ENCODE measurements at places on chromosomes 5 and 9.

DNA sequence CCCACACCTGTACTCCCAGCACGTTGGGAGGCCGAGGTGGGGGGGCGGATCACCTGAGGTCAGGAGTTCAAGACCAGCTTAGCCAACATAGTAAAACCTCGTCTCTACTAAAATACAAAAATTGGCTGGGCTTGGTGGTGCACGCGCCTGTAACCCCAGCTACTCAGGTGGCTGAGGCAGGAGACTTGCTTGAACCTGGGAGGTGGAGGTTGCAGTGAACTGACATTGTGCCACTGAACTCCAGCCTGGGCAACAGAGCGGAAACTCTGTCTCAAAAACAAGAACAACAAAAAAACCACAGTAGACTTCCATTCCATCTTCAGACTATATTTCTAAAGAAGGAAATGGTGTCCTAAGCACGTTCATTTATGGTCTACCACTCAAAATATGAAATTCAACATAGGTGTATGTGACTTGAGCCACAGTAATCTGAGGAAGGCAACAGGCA lies 14.2 kb upstream of the SERINC5 start:
- DNase-seq: no peak

DNA sequence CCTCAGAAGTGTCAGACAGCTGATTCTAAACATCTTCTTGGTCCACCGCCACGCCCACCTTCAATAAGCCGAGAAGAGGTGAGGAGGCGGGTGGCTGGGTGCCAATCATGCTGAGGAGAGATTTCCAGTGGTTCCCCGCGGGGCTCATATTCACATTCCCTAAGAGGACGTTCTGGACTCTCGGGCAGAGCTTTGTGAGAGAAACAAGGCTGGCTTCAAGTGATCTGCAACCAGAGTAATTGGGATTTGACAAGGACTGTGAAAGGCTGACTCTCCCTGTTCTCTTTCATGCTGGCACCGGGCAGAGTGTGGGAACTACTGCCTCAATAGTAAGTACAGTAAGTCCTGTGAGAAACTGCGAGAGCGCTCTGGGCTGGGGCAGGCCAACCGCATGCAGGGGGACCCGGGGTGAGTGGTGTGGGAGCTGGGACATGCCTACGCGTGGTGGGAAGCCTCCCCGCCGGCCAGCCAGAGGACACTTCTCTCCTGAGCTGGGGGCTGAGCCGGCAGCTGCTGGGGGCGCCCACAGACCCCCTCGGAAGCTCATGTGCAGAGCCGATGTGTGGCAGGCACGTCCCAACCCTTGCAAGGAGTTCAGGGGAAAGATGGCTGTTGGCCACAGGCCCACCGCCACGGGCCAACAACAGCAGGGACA lies 110.9 kb downstream of the LIFR start:
- no peak for DNase-seq

DNA sequence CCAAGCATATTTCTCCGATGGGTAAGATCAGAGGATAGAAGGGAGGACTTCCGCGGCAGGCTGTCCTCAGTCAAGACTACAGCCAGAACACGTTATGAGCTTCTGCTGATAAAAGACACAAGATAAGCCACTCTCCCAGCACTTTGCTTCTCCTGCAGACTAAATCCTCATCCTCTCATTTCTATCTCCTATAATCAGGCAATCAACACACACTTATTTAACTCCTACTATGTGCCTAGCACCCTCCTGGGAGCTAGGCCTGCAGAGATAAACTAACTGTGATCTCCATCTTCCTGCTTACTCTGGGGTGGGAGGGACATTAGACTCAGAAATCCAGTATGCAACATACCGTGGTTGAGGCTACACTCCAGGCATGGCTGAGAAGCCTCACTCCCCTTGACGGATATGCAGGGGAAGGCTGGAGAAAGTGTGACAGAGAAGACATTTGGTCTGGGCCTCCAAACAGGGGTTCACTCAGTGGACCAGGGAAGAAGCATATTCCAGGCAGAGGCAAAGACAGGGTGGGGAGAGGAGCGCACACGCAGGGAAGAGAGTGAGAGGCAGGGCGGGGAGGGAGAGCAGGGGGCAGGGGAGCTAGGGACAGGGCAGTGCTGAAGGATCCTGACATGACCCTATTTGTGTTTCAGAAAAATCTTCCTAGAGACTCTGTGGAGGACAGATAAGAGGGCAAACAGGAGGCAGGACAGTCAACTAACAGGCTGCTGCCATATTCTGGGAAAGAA lies 274.1 kb downstream of the DENND1A start:
- no peak for DNase-seq

DNA sequence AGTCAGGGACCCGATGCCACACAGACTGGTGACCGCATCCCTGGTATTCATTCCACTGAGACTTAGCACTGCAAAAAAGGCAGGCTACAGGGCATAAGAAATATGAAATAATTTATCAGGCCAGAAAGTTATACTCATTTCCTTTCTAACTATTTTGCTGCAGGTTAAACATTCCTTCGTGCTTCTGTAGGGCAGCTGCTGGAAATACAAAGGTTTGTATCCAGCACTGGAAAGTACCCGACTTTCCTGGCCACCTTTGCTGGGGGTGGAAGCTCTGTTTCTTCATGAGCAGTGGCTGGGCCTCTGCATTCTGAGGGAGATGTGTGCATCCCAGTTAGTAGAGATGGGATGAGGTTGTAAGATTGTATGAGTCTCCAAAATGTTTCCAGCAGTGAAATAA lies 478.6 kb upstream of the WWC1 start:
- no peak for DNase-seq

DNA sequence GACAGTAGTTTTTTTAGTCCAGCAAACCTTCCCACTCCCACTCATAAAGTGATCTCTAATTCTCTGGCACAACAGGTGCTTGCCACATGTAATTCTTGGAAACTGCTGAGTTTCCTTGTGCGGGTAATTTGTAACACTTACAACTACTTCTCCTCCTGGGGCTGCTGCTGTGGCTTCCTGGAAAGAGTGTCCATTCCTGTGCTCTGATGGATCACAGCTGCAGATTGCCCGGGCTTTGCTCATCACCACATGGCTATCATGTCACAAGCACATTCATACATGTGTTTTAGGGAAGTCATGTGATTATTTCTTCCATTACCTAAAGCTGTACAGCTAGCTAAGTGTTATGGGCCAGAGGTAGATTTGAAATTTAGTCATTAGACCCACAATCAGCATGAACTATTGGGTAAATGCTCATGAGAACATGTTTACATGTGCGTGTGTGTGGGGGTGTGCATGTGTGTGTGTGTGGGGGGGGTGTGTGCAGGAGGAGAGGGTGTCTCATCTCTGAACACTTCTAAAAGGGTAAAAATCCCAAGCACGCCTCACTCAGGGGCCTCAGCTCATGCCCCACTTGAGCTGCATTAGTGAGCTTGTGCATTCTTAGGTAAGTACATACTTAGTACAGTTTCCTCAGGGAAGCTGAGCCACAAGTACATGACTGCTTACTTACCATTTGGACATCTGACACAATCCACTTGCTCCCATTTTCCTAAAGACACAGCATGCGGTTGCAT lies 118.1 kb upstream of the CCDC112 start:
- no peak for DNase-seq

DNA sequence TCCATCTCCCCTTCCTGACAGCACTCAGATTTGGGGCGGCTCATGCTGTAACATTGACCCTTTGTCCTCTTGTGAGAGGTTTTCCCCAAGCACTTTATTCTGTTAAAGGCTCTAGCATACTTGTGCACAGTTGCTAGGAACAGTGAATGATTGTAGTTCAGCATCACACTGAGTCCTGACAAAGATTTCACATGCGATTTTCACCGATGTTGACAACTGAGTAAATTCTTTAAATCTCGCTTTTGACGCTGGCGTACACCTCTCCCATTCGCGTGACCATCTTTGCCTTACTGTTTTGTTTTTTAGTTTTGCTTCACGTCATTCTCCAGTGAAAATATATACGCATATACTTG lies 780 bp downstream of the CDC37L1 start:
- no peak for DNase-seq

DNA sequence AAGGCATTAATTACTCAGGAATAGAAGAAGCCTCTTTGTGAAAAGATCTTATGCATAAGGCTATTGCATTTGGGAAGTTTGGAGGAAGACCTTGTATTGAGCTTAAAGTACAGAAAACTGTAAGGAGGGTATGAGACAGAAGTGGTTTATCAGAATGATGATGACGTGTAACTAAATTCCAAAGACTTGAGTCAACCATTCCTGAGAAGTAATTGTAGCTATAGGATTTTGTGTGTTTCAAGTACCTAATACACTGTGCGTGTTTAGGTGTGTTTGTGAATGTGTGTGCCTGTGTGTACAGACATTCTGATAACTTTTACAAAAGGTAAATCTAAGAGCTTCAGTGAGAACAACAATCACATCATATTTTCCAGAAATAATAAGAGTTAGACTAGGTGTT lies 46.5 kb upstream of the IRX2 start:
- DNase-seq: no peak

DNA sequence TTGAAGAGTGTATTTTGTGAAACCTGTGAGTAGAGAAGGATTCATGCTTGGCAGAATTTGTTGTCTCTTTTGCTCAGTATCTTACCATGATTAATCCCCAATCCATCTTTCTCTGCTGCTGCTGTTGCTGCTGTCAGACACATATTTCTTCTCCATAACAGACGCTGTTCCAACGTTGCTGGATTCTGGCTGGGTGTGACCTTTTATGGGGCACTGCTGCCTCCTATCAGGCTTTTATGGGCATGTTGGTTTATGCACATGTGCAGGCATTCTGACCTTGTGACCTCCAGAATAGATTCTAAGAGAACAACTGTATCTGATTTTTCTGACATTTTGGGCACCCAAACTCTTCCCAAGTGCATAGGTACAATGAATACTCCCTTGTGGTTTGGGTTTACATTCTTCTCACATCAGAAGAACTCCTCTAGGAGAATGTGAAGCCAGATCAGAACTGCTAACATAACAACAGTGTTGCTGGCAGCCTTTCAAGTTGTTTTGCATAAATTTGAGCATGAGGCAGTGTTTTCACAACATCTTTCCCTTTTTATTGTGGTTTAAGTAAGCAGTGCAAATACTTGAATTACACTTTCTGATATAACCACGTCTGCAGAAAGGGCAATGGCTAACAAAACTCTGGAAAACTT lies 9.2 kb upstream of the ISL1 start:
- DNase-seq: no peak

- no peak for DNase-seq
Measured at GRCh38 chr5:112239996-112240395, 179.1 kb downstream of the EPB41L4A start.

- no peak for DNase-seq
Measured at GRCh38 chr5:17042041-17042440, 106.0 kb upstream of the MYO10 start.

DNA sequence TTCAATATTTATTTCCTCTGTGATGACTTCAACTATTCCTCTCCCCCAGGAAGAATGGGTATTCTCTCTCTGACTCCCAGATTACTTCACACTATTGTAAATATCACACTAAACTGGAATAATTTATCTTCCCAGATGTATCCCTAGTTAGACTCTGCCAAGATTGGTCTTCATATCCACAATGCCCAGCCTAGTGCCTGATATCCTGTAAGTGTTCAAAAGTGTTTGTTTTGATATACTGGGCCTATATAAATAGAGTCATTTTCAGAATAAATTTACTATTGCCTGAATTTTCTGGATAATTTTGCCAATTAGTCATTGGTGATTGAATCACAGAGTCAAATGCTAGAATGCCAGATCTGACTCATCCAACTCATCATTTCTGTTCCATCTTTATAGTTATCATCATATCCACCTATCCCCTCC lies 143.7 kb upstream of the TNC start:
- no peak for DNase-seq

DNA sequence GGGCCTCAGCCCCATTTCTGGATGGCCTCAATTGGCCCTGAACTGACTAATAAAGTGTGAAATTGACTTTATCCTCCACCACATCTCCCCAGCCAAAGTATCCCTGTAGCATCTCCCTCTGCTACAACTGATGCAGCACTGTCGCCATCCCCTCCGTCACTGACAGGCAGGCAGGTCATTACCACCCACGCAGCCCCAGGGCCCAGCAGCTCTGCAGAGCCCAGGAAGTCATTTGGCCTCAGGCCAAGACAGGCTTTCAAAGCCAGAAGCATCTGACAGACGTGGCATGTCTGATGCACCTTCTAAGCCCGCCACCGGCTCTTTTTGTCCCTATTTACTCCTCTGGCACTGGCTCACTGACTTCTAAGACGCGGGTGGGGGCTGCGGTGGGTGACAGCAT lies 65.3 kb downstream of the ARHGEF37 start:
- no peak for DNase-seq

- no peak for DNase-seq
Measured at GRCh38 chr5:95900383-95900958, 61.2 kb downstream of the ELL2 start.

DNA sequence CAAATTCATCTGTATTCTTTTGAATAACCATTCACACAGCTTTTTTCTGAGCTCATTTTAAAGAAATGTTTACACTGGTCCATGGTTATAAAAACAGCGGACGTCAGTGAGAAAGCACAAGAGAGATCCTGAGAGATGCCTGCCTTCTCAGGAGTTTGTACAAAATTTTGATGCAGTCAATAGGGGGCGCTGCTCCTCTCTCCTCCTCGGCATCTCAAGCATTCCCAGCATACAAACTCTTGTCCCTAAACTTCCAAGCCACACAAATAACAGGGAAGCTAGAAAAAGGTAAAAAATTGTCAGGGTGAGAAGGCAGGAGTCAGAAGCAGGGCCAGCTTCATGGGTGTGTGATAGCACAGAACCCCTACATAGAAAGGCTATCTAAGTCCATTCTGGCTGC lies 11.2 kb upstream of the CCDC152 start:
- no peak for DNase-seq

- DNase-seq: no peak
Measured at GRCh38 chr5:158174918-158175851, 316.2 kb upstream of the CLINT1 start.

GRCh38 chr5:176882567-176882903 lies 16.6 kb downstream of the HK3 start:
- no peak for DNase-seq

DNA sequence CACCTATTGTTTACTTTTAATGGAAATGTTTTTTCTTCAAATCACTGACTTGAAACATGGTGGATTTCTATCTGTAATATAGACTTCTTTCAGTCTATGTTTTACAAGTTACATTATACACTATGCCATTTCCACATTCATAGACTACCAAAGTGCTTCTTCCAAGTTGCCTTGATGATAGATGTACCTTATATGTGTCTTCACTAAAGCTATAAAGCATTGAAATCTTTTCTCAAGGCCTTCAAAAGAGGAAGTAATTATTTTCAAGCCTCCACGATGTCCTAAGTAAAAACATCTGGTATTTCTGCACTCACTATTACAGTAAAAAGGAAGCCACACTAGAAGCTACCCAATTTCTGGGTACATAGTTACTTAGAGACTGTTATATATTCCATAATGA lies 113.3 kb downstream of the FGF10 start:
- DNase-seq: no peak

- DNase-seq: no peak
Measured at GRCh38 chr5:112004867-112005622, 248.1 kb upstream of the NREP start.

GRCh38 chr5:102590467-102590866 lies 91.7 kb upstream of the SLCO6A1 start:
- DNase-seq: no peak
